ENCODE measurements at places on chromosomes 12 and 14. TPM values are rescaled to one million over a fixed set of nuclear protein-coding genes. Genes with fewer than 3 reads are reported as not detected.

NRXN3 gene
- total RNA-seq = 0.15 TPM

PRH2 gene
- total RNA-seq = 0.30 TPM

EPYC gene
- total RNA-seq = 0.67 TPM

RIMBP2 gene
- not detected for total RNA-seq

CRY1 gene
- total RNA-seq = 8.9 TPM

CHURC1 gene
- total RNA-seq = 37.0 TPM

DBX2 gene
- total RNA-seq = not detected

LYSET gene
- total RNA-seq = 5.5 TPM

KRT85 gene
- not detected for total RNA-seq

APOF gene
- not detected for total RNA-seq

STAB2 gene
- not detected for total RNA-seq

C14orf180 gene
- total RNA-seq = not detected

CLEC6A gene
- total RNA-seq = not detected

GMFB gene
- total RNA-seq = 50.5 TPM

SCARB1 gene
- 69.4 TPM for total RNA-seq

STYK1 gene
- not detected for total RNA-seq

RERG gene
- 0.17 TPM for total RNA-seq

PIWIL1 gene
- not detected for total RNA-seq

GDF3 gene
- not detected for total RNA-seq

FLRT2 gene
- 2.2 TPM for total RNA-seq

MYH6 gene
- not detected for total RNA-seq

NEDD8 gene
- total RNA-seq = 246 TPM

GLT1D1 gene
- total RNA-seq = not detected

CCDC196 gene
- total RNA-seq = not detected

HELB gene
- total RNA-seq = 1.2 TPM

CCDC175 gene
- total RNA-seq = not detected

OVCH1 gene
- total RNA-seq = not detected

SIX1 gene
- 48.8 TPM for total RNA-seq

GLT8D2 gene
- total RNA-seq = 25.9 TPM

C12orf54 gene
- not detected for total RNA-seq

Data from bronchus fibroblast of lung (primary cell).